Fibroblast of villous mesenchyme (primary cell): ENCODE measurements at places on chromosomes 1 and 21. TPM values are rescaled to one million over a fixed set of nuclear protein-coding genes. Genes with fewer than 3 reads are reported as not detected.

FBLIM1 gene
- 188 and 255 TPM in 2 replicates for total RNA-seq

PLA2G2D gene
- total RNA-seq = not detected in 2 replicates

RNF186 gene
- total RNA-seq = not detected in 2 replicates

- no peak for DNase-seq
Observed at GRCh38 chr21:38376693-38377092, 119.9 kb downstream of the KCNJ15 start.

PTGFR gene
- total RNA-seq = 7.7 and 11.7 TPM in 2 replicates

DNA sequence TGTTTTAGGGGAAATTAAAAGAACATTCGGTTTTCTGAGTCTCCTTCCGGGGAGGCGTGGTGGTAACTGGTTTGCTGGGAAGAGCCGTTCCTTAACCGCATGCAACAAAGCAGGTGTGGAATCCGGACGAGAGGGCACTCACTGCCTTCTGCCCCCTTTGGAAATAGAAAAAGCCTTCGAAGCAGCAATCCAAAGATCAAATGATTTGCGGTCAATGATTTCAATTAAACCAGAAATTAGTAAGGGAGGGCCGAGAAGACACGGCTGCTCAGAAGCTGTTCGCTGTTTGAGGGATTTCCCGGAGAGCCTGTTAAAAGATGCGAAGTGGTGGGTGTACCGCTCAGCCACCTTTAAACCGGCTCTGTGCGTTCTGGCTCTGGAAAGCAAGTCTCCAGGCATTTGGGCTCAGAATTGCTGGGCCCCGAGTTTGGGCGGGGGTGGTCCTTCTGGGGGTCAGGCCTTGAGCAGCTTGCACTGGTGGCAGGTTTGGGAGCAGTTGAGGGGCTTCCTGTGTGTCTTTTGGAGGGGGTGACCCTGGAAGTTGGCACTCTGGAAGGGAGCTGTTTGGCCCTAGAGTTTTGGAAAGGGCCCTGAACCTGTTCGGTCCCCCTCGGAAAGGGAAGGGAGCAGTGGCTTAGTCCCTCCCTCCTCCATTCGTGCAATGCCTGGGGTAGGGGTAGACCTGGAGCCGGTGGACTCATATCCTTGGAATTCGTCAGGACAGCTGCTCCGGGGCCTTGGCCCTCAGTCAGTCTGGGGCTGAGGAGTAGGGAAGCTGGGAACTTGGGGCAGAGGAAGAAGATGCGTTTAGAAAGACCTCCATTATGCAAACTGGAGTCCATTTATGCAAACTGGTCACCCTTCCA, 3.1 kb downstream of the SIM2 start:
- no peak for DNase-seq

- DNase-seq = no peak
Observed at GRCh38 chr1:175209493-175209921, 16.9 kb upstream of the KIAA0040 start.

DNA sequence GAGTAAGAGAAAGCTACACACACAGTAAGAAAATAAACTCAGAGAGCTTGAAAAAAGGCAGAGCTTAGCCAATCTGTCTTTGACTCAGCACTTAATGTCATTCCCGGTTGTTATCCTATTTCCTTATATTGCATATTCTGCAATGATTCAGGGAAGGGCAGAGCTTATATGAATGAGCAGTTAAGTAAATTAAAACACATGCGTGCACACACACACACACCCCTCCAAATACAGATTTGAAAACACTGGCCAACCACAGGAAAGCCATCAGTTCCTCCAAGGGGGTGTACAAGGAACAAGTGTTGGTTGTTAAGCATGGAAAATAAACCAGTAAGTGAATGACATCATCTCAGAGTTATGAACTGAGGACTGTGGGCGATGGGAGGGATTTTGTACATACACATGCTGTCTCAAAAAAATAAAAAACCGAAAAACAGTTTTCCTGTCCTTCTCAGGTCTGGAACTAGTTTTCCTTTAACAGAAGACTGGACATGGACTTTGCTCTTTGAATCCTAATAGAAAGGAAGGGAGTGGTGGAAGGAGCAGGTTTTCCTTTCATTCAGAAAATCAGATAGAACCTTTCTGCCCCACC, 1.0 kb downstream of the IQGAP3 start:
- DNase-seq = peak; percentile 70

DNA sequence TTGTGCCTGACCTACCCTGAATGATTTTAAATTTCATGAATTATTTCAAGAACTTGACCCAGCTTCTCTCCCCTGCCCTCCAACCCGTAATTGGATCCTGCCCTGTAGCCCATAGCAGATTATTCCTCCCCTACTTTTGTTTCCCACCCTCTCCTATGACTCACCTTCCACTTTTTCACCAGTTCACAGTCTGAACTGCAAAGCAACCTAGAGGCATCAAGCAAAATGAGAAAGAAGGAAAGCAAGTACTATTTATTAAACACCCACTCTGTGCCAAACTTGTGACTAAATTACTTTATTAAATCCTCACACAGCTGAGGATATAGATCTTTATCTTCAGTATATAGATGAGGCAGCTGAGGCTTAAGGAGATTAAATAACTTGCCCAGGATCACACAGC, 20.7 kb upstream of the IKBKE start:
- no peak for DNase-seq

DNA sequence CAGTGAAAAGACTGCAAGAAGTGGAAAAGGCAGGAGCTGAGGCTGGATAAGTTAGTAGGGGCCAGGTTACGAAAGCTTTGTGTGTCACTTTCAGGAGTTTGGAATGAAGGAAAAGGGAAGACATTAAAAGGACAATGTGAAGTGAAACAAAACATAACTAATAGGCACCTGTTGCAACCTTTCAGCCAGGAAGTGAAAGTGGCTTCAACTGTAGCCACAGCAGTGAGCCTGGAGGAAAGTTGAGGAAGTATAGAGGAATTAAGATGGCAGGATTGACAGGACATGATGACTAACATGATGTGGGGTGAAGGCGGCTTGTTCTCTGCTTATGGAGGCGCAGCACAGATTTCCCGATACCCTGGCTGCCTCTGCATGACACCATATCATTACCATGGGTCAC, 68.9 kb downstream of the C4BPA start:
- DNase-seq = no peak

CHI3L1 gene
- 15.8 and 136 TPM in 2 replicates for total RNA-seq

STUM gene
- total RNA-seq = under 0.01 TPM in 1 of 2 replicates, not detected in the other

ABCD3 gene
- 30.0 and 44.0 TPM in 2 replicates for total RNA-seq

DCST1 gene
- total RNA-seq = not detected in 2 replicates

DNA sequence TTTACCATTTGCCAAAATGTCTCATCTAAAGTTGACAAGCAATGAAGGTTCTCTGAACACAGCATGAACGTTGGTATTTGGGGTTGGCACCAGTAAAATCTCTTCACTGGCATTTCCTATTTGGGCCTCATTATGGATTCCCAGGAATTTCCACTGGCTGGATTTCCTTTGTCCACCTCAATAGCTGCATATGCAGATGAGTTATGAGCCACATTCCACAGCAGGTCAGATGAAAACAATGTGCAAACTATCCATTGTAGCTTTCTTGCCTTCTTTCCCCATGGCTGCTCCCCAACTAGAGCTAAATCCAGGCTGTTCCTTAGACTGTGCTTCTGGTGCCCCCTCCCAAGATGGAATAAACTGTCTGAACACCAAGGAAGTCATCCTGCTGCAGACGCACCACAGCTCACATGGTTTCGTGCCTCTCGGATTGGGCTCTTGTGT, 168.1 kb upstream of the FGGY start:
- no peak for DNase-seq

- DNase-seq = peak; percentile 72
Observed at GRCh38 chr1:39391691-39392679, 99.5 kb upstream of the BMP8A start.
